NCI-H2171 treated with DMSO at 0.1 percent for 48 hours (cell line): ENCODE measurements at places on chromosomes 11 and 22.

DNA sequence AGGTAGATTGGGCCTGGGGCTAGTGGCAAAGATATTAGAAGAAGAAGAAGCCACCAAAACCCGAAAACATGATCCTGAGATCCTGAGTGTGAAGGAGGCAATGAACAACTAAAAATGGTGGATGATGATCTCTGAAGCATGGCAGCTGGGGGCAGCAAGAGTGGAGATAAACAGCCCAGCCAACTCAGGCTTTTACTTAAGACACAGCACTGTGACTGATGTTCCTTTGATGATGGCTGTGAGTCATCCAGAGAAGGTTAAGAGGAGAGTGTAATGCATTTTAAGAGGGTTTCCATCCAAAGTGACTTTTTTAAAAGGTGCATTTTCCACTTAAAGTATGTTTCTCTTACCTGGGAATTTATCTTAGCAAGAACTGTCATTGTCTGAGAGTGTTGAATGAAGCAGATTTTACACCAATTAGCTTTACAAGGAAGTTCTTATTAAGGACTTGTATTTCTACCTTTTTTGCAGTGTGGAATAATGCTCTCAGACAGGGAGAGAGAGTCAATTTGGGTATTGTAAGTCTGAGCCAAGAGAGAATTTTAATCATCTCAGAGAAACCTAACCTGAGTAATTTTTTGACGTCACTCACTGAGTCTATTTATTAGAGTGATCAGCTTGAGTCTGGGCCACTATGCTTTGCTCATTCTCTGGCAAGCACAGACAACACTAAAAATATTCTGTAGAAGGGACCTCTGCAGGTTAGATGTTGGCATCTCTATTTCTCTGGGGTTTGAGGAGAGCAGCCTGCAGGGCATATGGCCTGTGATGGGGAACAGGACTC is 14.1 kb upstream of the CALCB start:
- DNase-seq: no peak

- DNase-seq: no peak
These were observed 77.0 kb downstream of the RPS6KA4 start for GRCh38 chr11:64436000-64436399.

GRCh38 chr11:15493921-15494620 is 379.3 kb downstream of the INSC start:
- DNase-seq: no peak

DNA sequence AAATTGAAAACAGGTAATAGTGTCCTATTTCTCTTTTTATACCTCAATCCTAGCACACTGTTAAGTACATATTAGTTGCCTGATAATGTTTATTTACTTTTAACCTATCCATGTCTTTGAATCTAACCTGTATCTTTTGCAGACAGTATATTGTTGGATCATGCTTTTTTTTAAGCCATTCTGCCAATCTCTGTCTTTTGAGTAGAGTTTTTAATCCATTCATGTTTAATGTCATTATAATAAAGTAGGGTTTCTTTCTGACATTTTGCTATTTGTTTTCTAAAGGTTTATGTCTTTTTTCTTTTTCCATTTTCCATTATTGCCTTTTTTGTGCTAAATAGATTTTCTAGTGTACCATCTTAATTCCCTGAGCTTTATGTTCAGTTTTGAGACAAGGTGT is 23.8 kb upstream of the DEPDC7 start:
- no peak for DNase-seq

- no peak for DNase-seq
These were observed 28.8 kb upstream of the ETS1 start for GRCh38 chr11:128616161-128616560.

DNA sequence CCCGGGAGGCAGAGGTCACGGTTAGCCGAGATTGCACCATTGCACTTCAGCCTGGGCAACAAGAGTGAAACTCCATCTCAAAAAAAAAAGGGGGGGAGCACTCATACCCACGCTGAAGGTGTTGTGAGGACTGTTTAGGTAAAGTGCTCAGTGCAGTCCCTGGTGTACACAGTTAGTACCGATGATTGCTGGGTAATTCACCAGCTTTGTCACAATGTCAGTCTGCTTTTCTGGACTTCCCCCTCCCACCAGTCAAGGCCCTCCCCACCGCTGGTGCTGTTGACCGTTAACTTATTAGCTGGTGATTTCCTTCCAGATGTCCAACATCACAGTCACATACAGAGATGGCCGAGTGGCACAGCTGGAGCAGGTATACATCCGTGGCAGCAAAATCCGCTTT is 11.9 kb downstream of the SNRPD3 start:
- DNase-seq: no peak

- peak; percentile 11 for DNase-seq
These were observed 4.2 kb downstream of the ALDH3B1 start for GRCh38 chr11:68014157-68014946.
